HFFc6 (cell line): ENCODE measurements at places on chromosomes 11 and 22. TPM values are rescaled to one million over a fixed set of nuclear protein-coding genes. Genes with fewer than 3 reads are reported as not detected.

SCUBE2 gene
- total RNA-seq: 0.83 to 1.1 TPM (median 0.90 TPM) in 3 replicates

OR10A5 gene
- total RNA-seq: not detected in 3 replicates

SVIP gene
- 11.8 to 25.9 TPM (median 14.8 TPM) in 3 replicates for total RNA-seq

SLC37A4 gene
- total RNA-seq: 8.0 to 9.6 TPM (median 8.2 TPM) in 3 replicates

CLMP gene
- total RNA-seq: 126 to 201 TPM (median 142 TPM) in 3 replicates

CALCB gene
- total RNA-seq: not detected in 3 replicates

UBQLNL gene
- total RNA-seq: 0.09 to 0.21 TPM in 2 of 3 replicates, not detected in the other

EFCAB6 gene
- 0.51 to 0.95 TPM (median 0.74 TPM) in 3 replicates for total RNA-seq

DGCR2 gene
- total RNA-seq: 46.1 and 52.6 TPM in 2 replicates

OR9Q1 gene
- total RNA-seq: not detected in 3 replicates

RPS13 gene
- total RNA-seq: 1,042 to 1,057 TPM (median 1,056 TPM) in 3 replicates

INPP5J gene
- 1.1 and 1.2 TPM in 2 replicates for total RNA-seq

GPHA2 gene
- not detected in 3 replicates for total RNA-seq
